Kasumi-1 (cell line): ENCODE measurements at places on chromosomes 7 and 10.

GRCh38 chr7:16753932-16754855, 639 bp downstream of the TSPAN13 start:
- no peak for DNase-seq

DNA sequence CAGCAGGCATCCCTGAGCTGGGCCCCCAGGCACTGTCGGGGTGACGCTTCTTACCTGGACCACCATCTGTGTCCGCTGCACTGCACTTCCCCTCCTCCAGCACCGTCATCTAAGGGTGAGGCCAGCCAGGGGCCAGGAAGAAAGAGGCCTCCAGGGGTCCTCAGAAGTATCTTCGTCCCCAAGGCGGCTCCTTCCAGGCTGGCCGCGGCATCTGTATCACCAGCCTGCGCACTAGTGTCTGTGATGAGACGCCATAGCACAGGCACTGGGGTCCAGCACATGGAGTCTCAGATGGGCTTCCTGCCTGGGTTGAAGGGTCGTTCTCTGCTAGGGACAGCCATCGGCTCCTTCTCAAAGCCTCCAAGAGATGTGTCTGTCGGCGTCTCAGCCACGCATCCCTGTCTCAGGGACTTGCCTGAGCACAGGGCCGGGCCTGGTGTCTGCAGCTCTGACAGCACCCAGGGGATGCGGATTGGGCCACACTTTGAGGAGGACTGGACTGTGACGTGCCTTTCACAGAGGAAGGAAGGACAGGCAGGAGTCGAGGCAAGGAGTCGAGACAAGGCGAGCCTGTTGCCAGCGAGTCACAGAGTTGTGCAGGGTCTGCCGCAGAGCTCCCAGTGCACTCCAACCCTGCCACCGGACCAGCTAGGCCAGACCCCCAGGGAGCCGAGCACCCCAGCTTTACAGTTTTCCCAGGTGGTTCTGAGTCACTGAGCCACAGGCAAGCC, 101.5 kb upstream of the DIP2C start:
- no peak for DNase-seq

DNA sequence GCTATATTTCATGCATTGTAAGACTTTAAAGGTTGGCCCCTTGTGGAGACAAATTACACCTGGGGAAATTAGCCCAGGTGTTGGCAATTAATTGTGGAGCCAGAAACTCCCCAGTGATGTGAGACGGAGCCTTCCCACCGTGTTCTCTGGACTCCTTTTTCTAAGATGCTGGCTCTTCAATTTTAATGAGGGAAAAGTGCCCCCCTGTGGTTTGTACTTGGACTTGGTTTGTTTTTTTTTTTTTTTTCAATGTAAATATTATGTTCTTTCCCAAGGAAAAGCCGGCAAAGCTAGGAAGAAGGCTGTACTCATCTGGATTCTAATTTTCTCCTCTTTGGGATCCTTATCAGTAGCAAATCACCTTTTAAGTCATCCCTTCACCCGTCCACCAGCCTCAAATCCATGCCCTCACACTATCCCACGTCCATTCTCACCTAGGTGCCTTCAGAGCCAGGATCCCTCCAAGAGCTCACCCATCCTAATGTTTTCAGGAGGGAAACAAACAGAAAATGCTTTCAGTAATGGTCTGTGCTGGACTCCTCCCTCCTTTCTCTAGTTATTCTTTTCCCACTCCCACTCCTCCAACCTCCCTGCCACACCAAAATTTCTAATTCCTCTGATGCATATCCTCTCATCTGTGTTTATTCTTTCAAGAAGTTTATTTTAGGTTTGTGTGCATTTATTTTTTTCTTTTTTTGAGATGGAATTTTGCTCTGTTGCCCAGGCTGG, 20.4 kb upstream of the ST8SIA6 start:
- DNase-seq: no peak

- DNase-seq: no peak
Measured at GRCh38 chr10:117271427-117271826, 30.5 kb downstream of the SLC18A2 start.
